ENCODE measurements at places on chromosomes 2 and 18.
A peak's percentile ranks its signal among the peaks of the same experiment; 100 is the strongest.

GRCh38 chr2:170891893-170892292 lies 37.2 kb upstream of the GORASP2 start:
- no peak for DNase-seq

GRCh38 chr2:196077821-196078220 lies 9.2 kb upstream of the DNAH7 start:
- DNase-seq = no peak

DNA sequence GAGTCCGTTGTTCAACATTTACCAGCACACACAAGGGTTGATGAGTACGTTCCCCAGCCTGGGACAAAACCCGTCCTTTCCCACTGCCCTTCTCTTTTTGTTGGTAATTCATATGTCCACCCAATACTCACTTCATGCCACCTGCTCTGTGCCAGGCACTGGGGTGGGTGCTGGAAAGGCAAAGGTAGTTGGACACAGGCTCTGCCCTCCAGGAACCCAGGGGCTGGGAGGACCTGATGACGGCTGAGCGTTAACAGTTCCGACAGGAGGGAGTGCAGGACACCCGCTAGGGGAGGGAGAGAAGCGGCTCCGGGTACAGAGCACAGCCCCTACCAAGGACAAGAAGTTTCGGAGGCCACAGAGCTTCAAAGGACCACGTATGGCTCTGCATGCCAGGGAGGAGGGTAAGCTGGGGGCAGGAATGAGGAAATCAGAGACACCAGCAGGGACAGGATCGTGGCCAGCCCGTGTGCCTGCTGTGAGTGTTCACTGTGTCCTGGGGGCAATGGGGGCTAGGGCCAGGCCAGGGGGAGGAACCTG lies 134.1 kb upstream of the GPC1 start:
- no peak for DNase-seq

GRCh38 chr2:239734436-239735005 lies 290.6 kb downstream of the NDUFA10 start:
- DNase-seq = no peak

DNA sequence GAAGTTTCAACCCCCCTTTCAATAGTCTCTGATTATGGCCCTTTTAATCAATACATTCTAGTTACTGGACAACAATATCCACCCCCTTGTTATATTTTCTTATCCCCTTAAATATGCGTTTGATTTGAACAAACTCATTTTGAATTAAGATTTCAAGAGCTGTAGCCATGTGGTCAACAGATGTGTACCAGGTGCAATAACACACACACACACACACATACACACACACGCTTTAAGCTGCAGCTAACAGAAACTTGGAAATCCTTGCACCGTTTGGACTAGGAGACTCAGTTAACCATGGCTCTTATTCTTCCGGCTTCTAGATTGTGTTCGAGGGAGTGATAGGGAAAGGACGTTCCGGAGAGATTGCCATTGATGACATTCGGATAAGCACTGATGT lies 82.8 kb downstream of the NRP2 start:
- DNase-seq = no peak

DNA sequence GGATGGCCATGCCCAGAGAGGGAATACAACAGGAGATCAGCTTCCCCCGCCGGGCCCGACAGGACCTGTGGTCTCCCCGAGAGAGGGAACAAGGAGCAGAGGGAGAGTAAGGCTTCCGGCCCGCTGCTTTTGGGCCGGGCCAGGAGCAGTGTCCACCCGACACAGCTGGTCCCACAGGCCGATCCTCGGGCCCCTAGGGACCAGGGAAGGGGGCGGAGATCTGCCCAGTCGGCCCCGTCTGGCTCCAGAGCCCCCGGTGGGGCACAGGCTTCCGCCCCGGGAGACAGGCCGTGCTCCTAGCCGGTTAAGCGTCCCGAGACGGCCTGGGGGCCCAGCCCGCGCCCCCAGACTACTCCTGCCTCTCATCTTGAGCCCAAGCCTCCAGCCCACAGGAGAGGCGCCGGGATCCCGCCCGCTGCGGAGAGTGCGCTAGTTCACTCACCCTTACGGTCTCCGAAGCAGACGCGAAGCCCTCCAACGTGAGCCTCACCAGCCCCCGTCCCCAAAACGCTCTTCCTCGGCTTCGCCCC lies at the start of gene MCFD2:
MCFD2 (minus strand) TSS at position 526 of the 530 bp plus-strand sequence. CDS start 6,635 bp downstream, outside the sequence.
- no peak for DNase-seq

GRCh38 chr2:239763433-239764097 lies 261.6 kb downstream of the NDUFA10 start:
- peak; percentile 20 for DNase-seq

GRCh38 chr18:22912149-22912548 lies 21.0 kb upstream of the RBBP8 start:
- no peak for DNase-seq
